NCI-H1930 (cell line): ENCODE measurements at places on chromosomes 3 and 15.
A peak's percentile ranks its signal among the peaks of the same experiment; 100 is the strongest.

DNA sequence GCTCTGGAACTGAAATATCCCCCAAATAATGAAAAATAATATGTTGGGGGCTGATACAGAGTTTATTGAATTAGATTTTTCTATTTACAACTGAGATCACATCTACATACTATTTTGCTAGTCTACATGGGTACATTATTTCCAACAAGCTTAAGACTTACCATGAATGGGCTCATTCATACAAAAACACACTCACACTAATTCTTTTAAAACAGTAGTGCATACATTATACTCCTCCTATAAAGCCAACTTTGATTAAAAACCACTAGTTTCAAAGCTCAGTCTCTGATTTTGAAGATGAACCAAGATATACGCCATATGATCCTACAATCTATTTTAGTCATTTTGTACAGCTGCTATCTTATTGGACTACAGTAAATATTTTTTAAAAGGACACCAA lies 24.9 kb downstream of the TSPAN3 start:
- DNase-seq: no peak

- peak; percentile 15 for DNase-seq
These were observed 18.2 kb downstream of the ABTB1 start for GRCh38 chr3:127690823-127691452.

DNA sequence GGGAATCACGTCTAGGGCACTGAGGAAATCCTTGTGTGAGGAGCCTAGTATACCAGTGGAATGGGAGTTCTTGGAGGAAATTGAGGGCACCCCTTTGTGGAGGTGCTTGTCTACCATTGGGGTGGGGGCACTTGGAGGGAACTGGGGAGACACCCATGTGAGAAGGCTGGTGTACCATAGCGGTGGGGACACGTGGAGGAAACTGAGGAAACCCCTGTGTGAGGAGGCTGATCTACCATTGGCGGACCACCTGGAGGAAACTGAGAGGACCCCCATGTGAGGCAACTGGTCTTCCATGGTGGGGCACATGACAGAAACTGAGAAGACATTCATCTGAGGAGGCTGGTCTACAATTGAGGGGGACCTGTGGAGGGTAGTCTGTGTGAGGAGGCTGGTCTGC lies 164.5 kb downstream of the FBLN2 start:
- no peak for DNase-seq

GRCh38 chr15:52378746-52379394 lies 83.3 kb upstream of the MYO5C start:
- no peak for DNase-seq

- no peak for DNase-seq
These were observed 237.6 kb upstream of the SETMAR start for GRCh38 chr3:4065554-4065953.

DNA sequence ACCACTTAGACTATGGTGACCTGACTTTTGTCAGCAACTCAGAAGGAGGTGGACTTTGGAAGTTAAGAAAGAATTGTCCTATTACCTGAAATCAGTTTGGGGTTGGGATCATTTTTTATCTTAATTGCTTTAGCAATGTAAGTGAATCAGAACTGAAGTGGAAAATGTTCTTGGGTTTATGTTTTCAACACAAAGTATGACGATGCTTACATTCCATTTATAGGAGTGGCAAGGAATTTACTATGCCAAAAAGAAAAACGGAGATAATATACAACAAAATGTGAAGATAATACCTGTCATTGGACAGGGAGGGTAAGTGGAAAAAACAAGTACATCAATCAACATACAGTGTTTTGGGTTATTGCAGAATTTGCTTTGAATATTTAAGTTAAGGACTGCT lies 116.1 kb downstream of the PDE8A start:
- DNase-seq: no peak

DNA sequence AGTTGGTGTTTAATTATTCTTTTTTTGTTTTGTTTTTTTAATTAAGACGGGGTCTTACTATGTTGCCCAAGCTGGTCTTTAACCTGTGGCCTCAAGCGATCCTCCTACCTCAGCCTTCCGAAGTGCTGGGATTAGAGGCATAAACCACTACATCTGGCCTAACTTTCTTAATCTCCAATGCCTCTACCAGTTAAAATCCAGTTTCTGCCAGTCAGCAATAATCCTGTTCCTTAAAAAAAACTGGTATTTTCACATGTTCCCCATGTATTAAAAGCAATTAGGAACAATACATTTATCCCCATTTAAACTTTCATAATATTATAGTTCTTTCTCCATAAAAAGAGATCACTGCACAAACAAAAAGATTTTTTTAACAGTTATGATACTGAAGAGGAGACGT lies 21.2 kb downstream of the DCAF1 start:
- no peak for DNase-seq

DNA sequence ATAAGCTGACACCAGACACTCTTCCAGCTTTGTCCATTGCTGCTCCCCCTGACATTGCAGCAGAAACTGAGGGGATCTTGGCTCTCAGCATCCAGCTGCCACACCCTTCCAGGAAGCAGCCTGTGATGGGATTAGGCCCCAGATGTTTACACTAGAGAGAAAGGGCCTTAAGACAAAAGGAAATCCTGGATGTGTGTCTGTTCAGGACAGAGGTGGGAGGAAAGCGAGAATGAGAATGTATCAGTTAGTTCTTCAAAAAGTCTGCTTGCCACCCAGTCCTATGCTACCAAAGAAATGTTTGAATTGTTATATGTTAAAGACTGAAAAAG lies 58.8 kb downstream of the HES1 start:
- DNase-seq: no peak

- DNase-seq: no peak
These were observed 790 bp downstream of the DAZL start for GRCh38 chr3:16604433-16604832.

DNA sequence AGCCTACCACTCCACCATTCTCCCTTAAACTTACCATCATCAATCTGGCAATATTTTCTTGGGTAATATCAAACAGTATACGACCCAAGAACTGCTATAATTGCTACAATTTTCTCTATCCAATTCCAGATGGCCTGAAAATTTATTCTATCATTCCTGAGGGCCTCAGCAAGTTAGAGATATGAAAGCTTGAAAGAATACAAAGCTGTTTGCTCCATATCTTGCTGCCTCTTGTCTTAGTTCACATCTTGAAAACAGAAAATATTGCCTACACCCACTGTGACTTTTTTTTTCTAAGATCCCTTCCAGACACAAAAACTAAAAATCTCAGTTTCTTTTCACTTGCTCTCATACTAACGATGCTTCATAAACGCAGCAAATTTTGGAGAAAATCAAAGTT lies 898.9 kb downstream of the OTOL1 start:
- no peak for DNase-seq

DNA sequence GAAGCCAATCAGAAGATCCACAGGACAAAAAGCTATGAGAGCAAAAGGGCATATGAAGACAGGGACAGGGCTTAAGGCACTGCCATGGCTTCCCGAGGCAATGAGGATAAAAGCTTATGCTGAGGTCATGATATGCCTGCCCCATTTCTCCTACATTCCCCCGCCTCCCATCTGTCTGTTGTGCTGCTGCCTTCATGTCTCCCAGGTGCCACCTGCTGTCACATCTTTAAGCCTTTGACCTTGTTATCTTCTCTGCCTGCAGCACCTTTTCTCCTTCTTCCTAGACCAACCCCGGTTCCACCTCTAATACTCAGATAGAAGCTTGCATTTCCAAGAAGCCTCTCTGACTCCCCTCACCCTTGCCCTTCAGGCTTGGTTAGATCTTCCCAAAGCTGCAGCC lies 213.8 kb downstream of the ARRDC4 start:
- no peak for DNase-seq

- DNase-seq: no peak
These were observed 28.1 kb downstream of the NKIRAS1 start for GRCh38 chr3:23888617-23889228.

GRCh38 chr15:64875641-64876223 lies 34.0 kb downstream of the PLEKHO2 start:
- DNase-seq: no peak

DNA sequence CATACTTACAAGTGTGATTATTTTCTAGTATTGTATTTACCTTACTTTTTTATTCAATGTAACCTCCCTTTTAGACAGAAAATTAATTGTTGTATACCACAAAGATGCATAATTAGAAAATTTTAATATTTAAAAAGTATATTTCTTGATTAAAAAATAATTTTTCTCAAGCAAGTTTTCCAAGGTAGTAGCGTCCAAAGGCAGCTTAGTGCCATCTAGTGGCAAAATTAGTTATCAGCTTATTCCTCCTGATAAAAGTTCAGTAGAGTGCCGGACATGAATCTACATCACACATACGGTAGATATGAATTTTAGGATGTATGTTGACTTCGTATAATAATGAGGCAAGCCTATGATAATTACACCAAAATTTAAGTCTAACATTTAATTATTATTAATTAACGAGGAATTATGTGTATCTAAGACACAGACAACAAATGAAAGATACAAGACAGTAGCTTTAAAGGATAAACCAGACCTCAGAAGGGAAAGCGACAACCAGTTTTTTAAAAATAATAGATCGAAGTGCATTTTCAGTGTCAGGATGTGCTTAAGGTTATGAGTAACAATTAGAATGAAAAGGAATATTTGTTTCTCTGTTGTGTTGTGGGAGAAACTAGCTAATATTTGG lies 405.9 kb downstream of the ROBO1 start:
- peak; percentile 17 for DNase-seq

GRCh38 chr3:22476976-22477375 lies 726.0 kb upstream of the ZNF385D start:
- no peak for DNase-seq

DNA sequence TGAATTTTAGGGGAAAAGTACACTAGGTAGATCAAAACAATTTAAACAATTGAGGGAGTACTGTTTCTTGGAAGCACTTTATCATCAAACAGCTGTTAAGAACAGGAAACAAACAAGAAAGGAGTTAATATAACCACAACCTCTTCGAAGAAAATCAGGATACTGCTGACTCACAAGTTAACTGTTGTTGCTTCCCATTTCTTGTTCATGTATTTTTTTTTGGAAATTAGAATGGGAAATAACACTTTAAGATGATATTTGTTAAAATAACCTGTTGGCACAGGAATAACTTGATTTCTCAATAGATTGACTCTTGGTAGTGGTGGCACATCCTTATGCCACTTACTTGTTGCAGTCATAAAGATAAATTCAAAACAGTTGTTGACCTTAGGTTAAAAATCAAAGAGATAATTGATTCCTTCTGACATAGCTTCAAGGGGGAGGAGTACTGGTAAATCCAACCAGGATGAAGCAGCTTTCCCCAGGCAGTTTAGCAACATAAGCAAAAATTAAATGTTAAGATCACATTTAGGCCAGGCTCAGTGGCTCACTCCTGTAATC lies 3.3 kb downstream of the BNIP2 start:
- no peak for DNase-seq

- no peak for DNase-seq
These were observed 44.8 kb upstream of the UMPS start for GRCh38 chr3:124685481-124685880.

- no peak for DNase-seq
These were observed 29.7 kb downstream of the PLXND1 start for GRCh38 chr3:129576514-129577352.

DNA sequence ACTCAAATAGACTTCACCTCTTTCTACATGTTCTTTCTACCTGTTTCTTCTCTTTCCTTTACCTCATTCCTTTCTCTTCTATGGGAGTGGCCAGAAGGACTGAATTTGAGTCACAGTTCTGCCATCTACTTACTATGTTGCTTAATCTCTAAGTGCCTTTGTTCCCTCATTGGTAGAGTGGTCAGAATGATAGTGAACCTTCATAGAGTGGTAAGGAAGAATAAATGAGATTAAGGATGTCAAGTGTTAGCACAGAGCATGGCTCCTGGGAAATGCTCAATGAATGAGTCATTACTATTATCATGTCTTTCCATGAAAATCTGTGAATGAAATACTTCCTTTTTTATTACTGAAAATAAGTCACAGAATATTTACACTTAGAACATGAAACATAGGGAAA lies 17.5 kb downstream of the TMEM207 start:
- DNase-seq: no peak

DNA sequence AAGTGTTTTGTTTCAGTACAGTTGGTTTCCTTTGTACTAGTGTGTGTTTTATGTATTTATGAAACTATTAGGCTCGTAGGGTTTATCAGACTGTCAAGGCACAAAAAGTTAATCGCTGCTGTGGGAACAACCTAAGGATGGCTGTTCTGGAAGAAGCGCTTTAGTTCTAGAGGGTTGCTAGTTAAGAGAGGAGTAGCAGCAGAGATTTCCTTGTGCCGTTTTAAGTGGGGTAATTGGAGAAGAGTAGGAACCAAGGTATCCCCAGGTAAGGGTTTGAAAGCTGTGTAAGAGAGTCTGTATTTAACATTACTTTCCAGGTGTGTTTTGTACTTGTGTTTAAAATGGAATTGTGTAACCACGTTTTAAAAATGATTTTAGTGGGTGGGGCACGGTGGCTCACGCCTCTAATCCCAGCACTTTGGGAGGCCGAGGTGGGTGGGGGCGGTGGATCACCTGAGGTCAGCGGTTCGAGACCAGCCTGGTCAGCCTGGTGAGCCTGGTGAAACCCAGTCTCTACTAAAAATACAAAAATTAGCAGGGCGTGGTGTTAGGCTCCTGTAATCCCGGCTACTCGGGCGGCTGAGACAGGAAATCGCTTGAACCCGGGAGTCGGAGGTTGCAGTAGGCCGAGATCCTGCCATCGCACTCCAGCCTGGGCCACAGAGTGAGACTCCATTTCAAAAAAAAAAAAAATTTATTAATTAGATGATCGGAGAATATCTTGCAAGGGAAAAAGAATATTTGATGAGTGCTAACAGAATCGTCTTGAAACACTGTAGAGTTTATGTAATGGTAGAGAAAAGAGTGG lies 2.6 kb downstream of the MORF4L1 start:
- DNase-seq: no peak

GRCh38 chr3:139120086-139121056 lies 75.7 kb upstream of the PRR23C start:
- no peak for DNase-seq
